ENCODE measurements at places on chromosomes 11 and 22.

GRCh38 chr11:100735949-100736675, 49.0 kb downstream of the ARHGAP42 start:
- DNase-seq, result no peak

- no peak for DNase-seq
Measured at GRCh38 chr22:31893460-31893859, 50.9 kb upstream of the YWHAH start.

GRCh38 chr11:112784323-112785073, 176.7 kb upstream of the NCAM1 start:
- no peak for DNase-seq

DNA sequence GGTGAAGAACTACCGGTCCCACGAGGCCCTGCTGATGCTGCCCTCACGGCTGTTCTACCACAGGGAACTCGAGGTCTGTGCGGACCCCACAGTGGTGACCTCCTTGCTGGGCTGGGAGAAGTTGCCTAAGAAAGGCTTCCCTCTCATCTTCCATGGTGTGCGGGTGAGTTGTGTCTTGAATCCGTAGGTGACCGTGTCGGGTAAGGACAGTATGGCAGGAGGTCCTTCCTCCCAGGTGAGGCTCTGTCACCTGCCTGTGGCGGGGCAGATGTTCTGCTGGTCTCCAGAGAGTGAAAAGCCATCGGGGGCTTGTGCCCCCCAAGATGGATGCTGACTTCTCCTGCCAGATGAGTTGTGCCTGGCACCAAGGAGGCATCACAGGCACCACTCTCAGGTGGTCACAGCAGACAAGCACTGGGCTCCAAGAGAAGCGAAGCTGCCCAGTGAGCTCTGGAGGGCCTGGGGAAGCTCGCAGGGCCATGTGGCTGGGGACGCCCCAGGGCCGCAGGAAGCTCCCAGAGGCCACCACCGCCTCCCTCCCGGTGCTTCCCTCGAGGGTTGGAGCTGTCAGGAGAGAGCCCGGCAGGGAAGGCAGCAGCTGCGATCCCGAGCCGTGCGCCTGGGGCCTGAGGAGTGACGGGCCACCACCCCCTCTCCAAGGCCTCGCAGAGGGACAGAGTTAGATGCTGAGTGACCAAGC, 17.3 kb upstream of the PANX2 start:
- DNase-seq, result no peak

DNA sequence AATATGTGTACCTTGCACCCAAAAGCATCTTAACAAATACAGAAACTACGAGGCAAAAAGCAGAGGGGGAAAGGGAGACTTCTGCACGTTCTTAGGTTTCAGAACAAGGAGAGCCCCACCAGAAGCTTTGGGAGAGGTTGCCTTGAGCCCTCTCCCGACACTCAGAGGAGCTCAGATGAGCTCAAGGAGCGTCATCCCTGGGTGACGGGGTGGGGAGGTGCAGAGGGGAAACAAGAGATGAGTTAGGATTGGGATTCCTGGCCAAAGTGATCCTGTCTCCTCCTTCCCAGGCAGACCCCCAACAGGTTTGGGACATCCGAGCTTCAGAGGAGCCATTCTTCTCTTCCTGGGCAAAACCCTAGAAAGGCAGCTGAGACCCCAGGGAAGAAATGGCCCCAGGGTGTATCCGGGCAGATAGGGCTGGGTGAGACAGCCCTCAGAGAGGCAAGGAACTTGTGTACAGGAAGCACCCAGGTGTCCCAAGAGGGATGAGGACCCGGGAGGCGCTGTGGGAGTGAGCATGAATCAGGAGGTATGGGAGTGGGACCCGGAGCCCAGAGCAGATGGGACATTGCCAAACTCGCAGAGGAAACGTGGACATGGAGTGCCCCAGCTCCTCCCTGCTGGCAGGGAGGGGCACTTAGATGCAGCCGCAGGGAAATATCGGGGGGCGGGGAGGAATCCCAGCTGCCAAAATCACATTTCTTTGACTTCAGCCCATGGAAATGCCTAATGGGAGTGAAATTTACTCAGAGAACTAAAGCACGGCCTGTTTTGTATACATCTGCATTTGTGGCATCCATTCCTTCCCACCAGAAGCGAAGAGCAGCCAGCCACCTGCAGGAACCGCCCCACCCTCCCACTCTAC, 12.4 kb downstream of the C1QTNF6 start:
- DNase-seq, result no peak

GRCh38 chr11:110097459-110098012, 4.3 kb downstream of the ZC3H12C start:
- DNase-seq, result no peak

- DNase-seq, result no peak
Measured at GRCh38 chr11:38683484-38683883, 2085.4 kb upstream of the RAG2 start.

DNA sequence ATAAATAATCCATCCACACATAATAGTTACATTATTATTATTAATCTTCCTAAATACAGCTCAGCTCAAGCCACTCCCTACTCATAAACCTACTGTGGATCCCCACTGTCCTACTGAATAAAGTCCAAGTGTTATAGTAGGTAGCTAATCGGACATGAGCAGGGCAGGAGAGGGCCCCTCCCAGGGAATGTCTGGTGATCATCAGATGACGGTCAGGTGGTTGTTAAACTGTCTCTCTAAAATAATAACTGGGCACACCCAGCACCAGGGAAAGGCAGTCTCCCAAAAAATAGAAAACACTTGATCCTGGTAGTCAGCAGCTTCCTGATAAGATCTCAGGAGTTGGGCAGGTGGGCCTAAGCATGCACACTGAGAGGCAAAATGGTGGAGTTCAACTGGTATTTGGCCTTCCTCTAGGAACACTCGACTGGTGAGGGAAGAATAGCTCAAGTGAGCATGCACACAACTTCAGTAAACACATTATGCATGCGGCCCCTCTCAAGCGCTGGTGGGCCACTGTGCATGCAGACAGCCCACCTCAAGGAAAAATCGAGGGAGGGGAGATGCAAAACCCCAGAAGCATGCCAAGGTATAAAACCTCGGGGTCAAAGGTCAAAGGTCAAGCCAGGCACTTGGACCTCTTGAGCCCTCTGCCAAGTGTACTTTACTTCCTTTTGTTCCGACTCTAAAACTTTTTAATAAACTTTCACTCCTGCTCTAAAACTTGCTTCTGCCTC, 65.0 kb downstream of the LRRC32 start:
- no peak for DNase-seq

- DNase-seq, result no peak
Measured at GRCh38 chr11:69645801-69646492, 5.0 kb downstream of the CCND1 start.

DNA sequence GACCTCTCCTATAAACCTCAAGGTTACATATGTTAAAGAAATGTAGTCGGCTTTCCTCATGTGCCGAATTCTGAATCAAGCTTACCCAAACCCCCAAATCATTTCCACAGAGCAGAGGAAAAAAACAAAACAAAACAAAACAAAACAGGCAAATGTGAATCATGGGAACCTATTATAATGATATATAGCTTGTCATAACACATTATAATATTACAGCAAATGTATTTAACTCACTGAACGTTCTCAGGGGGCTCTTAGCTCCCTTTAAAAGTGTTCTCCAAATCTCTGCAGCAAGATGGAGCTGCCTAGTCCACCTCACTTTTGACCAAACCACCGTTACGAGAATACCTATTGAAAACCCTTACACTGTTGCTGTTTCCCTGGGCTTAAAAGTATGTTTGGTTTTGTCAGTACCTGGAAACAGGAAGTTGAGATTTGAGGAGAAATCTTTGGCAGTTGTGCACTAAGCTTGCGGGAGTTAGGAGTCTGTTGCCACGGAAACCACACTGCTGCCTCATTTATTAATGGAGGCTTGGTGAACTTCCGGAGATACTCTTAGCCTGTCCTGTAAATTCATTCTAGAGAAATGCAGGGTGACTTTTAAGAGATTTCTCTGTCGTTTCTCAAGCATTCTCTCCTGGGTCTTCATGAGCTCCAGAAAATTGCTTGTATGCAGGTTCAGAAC, 167.0 kb upstream of the RASSF10 start:
- peak; percentile 33 for DNase-seq

GRCh38 chr22:50739894-50740293, 1.9 kb downstream of the ACR start:
- no peak for DNase-seq

- DNase-seq, result peak; percentile 44
Measured at GRCh38 chr11:124174001-124174583, 9.1 kb upstream of the OR10D3 start.

DNA sequence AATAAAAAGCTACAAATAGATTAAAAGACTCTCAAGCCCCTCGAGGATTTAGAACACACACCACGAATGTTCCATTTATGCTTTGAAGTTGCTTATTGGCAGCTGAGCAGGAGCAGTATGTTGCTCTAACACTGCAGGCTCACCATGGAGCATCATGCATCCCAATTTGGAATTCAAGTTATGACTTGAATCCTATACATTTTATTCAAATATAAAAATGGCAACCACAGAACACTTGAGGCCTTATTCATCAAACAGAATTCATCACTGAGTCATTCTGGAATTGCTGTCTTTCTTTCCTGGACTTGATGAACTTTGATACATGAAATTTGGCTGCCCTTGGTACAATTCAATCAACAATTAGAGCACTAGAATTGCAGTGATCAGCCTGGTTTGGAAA, 24.5 kb upstream of the BLID start:
- DNase-seq, result no peak

DNA sequence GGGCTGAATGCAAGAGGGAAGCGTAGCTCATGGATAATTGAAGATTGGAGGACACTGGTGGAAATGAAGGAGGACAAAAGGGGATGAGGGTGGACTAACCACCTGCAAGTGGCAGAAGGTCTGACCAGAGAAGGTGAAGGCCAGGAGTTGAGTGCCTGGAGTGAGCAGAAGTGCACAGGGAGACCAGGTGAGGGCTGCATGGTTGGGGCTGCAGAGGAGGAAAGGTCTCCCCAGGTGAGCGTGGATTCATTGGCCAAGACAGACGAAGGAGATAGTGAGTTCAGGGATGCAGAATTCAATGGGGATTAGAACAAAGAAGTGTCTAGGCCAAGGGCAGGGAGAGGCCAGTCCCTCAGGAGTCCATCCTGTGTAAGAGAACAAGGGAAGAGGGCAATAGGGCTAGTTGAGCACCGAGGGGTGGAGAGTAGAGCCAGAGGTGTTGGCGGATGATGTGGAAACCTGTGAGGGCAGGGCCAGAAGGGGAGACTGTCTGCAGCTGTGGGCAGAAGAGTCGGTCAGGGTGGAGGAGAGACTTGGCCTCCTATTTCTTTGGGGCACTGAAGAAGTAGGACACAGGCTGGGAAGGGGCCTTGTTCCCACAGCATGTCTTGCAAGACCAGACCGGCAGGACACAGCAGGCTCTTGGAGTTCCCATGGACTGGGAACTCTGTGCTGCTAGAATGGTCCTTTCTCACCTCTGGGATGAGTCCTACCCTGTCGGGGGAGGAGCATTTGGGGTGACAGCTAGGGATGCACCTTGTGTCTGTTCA, 6.7 kb downstream of the TRIM29 start:
- DNase-seq, result no peak

- peak; percentile 10 for DNase-seq
Measured at GRCh38 chr11:129372609-129373488, 2.8 kb upstream of the BARX2 start.

DNA sequence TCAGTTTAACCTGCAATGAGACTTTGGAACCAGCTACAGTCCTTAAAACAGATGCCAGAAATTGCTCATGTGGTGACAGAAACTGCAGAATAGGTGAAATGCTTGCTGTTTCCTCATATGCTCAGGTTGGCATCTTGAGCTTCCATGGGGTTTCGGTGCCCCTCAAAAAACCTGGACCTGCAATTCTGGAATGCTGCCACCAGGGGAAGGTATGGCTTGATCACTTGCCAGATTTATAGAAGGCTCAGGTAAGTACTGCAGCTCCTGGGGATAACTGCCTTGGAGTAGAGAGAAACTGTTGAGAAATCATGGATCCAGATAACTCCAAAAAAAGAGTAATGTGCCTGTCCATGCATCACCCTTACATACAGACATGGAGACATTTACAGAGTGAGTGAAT, 113.0 kb downstream of the CTTN start:
- DNase-seq, result no peak

DNA sequence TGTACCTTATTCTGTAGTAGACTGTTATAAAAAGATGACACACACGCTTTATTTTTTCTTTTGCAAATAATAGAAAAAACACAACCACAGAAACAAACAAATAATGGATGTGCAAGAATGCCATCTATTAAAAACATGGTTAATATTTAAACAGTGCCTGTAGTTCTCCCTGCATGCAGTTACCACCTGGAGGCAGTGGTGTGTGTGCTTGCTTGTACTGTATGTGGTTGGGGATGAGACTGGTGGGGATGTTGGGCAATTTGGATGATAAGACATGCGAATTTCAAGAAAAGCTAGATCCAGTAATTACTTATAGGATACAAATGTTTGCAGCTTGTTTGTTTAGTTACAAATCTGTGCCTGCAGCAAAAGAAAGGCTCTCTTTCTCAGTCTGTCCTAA, 3.6 kb downstream of the C11orf87 start:
- no peak for DNase-seq

DNA sequence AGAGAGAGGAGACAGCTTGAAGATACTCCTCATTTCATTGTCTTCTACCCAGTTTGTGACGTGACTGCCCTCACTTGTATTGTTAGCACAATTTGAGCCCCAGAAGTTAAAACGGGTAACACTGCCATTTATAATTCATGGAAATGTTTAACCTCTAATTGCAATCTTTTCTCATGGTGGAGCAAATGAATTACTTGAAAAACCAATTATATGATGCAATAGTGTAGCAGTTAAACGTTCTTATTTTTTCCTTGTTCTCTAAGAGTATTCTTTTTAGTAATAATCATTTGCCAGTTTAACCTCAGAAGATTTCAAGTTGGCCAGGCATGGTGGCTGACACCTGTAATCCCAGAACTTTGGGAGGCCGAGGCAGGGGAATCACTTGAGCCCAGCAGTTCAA, 56.6 kb downstream of the CDON start:
- no peak for DNase-seq

DNA sequence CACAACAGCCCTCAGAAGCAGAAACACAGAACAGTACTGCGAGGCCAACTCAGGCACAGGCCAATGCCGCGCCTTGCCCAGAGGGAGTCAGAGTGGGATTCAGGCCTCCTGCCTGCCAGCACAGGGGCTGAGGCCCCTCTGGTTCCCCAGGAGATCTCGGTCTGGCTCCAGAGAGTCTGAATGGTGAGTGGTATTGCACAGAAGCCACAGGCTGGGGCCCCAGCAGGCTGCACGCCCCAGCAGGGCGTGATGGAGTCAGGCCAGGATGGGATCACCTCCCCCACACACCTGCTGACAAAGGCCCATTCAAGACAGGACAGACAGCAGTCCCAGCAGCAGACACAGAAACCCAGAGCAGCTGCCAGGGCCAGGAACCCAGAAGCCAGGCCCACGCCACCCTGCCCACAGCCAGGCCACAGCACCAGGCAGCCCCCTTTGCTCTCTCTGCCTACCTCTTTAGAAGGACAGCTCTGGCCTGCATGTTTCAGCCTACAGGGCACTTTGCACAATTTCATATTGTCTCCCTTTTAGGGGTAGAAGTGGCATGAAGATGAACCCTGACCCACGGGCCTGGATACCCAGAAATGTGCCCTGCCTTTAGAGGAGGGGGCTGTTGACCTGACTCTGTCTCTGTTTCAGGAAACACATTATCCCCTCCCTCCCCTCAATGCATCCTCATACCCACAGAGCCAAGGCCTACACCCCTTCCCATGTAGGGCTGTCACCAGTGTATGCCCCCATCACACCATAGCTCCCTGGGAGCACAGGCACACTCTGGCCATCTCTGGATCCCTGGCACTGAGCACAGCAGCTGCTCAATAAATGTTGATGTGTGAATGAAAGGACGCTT, 6.1 kb downstream of the FXYD6 start:
- no peak for DNase-seq

GRCh38 chr11:70542406-70542805, 144.1 kb downstream of the CTTN start:
- DNase-seq, result no peak
